ENCODE measurements at places on chromosomes 2 and 18. TPM values are rescaled to one million over a fixed set of nuclear protein-coding genes. Genes with fewer than 3 reads are reported as not detected.

DUSP2 gene
- 11.1 TPM for total RNA-seq

CYP1B1 gene
- 19.5 TPM for total RNA-seq

FMNL2 gene
- total RNA-seq = 28.3 TPM

RRM2 gene
- total RNA-seq = 1.3 TPM

IL36G gene
- 41.4 TPM for total RNA-seq

AQP12B gene
- not detected for total RNA-seq

NOSTRIN gene
- total RNA-seq = 0.72 TPM

DSG3 gene
- total RNA-seq = 215 TPM

ZNF385B gene
- not detected for total RNA-seq

PELI1 gene
- 50.1 TPM for total RNA-seq

TFCP2L1 gene
- 18.5 TPM for total RNA-seq

UGT1A10 gene
- not detected for total RNA-seq

FIGN gene
- total RNA-seq = 0.64 TPM

DCDC2C gene
- not detected for total RNA-seq

MPHOSPH10 gene
- 12.3 TPM for total RNA-seq

PROKR1 gene
- total RNA-seq = not detected

C2orf80 gene
- not detected for total RNA-seq

SERPINB10 gene
- 4.8 TPM for total RNA-seq

DSG4 gene
- not detected for total RNA-seq

ASXL3 gene
- total RNA-seq = 0.72 TPM

EDAR gene
- total RNA-seq = 0.48 TPM

BMP10 gene
- not detected for total RNA-seq

LBX2 gene
- 3.2 TPM for total RNA-seq

LCT gene
- not detected for total RNA-seq

FBXO15 gene
- total RNA-seq = not detected

CDK5R2 gene
- not detected for total RNA-seq

C2orf92 gene
- total RNA-seq = 0.24 TPM

MAP3K19 gene
- total RNA-seq = not detected

KIAA2012 gene
- total RNA-seq = not detected

TAF4B gene
- 13.3 TPM for total RNA-seq

TMEM178A gene
- 0.43 TPM for total RNA-seq

PAX8 gene
- 24.3 TPM for total RNA-seq

POMC gene
- not detected for total RNA-seq

GPR39 gene
- 7.2 TPM for total RNA-seq

ACTR3 gene
- total RNA-seq = 178 TPM

NDUFS1 gene
- 80.4 TPM for total RNA-seq

RGPD5 gene
- total RNA-seq = 24.1 TPM

CD8A gene
- total RNA-seq = under 0.01 TPM

XDH gene
- 3.2 TPM for total RNA-seq

GCA gene
- 7.7 TPM for total RNA-seq

HOXD4 gene
- total RNA-seq = not detected

NPPC gene
- not detected for total RNA-seq

PRADC1 gene
- 8.0 TPM for total RNA-seq

LYPD1 gene
- not detected for total RNA-seq

Measured in tracheal epithelial cell (primary cell).